ENCODE measurements at places on chromosomes 5 and 9. TPM values are rescaled to one million over a fixed set of nuclear protein-coding genes. Genes with fewer than 3 reads are reported as not detected.

Gene CCDC183
- 0.59 TPM for total RNA-seq

Gene NXNL2
- not detected for total RNA-seq

GRCh38 chr9:124257844-124258606 is at the start of gene NEK6:
Gene NEK6 (plus strand): TSS chr9:124257949. CDS start chr9:124301965, 44,016 bp downstream.
- no peak for DNase-seq

GRCh38 chr9:35618854-35619799 is 914 bp upstream of the CD72 start:
- no peak for DNase-seq

DNA sequence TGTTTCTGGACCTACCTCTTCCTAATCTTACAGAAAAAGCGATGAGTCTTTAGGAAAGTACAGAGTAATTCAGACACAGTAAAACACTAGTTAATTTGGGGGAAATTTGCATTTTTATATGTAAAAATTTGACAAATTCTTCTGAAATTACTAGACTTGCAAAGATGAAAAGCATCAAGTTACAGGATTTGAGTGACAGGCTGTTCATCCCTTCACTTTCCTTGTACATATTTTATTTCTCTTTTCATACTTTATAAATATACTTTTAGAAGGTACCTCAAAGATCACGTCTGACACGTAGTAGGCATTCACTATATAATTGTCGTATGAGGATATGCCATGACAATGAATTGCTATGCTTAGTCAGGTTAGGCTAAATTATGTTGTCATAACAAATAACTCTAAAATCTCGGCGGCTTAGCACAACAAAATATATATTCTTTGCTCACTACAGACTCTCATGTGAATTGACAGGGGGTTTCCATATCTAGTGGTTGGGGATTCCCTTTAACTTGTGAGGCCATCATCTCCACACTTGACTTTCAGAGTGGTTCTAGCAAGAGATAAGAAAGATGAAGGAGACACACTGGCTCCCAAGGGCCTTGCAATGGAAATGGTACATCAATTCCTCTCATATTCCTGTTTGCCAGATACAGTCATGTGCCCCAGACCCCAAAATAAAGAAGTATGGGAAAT is 154.1 kb upstream of the TUT7 start:
- peak; percentile 3 for DNase-seq

Gene GPRIN1
- total RNA-seq = 4.8 TPM
